M059J (cell line): ENCODE measurements at places on chromosomes 3 and 15.

- DNase-seq = peak; percentile 44
These were observed 37.5 kb upstream of the STIMATE start for GRCh38 chr3:52934630-52935530.

DNA sequence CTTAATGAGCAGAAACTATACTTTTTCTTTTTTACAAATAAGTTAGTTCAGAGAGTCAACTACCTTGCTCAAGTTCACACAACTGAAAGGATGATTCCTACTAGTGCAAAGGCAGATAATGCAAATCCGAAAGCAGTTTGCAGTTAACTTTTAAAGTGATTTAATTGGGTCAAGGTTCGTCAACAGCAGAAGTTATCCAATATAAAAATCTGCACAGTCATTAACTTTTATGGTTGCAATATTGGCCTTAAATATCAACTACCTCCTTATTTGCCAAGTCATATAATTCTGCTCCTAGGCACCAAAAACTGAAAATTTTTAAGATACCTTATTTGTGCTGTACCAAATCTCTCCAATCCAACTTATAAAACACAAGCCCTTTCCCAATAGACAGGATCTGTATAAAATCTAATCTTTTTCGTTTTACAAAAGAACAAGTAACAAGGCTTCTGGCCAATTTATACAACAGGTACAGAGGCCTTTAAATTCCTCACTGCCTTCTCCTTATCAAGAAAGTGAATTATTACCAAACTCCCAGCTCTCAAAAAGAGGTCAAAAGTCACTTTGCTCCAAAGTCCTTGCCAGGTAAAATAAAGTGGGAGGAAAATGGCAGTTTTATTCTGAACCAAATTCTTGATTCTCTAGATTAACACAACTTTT is 416.6 kb upstream of the NECTIN3 start:
- DNase-seq = no peak

DNA sequence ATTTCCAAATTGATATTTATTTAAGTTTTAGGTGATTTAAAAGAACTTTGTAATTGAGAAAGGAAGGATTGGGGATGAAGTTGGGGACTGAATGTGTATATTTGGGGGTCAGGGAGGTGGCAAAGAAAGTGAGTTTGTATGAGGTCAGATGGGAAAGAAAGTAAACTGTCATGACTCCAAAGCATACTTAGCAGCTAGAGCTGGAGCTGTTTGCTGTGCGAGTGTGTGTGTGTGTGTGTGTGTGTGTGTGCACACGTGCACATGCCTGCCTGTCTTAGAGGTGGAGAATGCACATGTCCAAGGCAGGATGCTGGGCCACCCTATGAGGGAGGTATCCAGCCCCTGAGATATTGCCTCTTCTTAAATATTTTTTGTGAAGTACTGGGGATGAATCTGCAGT is 21.0 kb downstream of the BOC start:
- DNase-seq = peak; percentile 45

- no peak for DNase-seq
These were observed 32.5 kb upstream of the ICE2 start for GRCh38 chr15:60511351-60512031.
